ENCODE measurements at places on chromosomes 4 and X.

DNA sequence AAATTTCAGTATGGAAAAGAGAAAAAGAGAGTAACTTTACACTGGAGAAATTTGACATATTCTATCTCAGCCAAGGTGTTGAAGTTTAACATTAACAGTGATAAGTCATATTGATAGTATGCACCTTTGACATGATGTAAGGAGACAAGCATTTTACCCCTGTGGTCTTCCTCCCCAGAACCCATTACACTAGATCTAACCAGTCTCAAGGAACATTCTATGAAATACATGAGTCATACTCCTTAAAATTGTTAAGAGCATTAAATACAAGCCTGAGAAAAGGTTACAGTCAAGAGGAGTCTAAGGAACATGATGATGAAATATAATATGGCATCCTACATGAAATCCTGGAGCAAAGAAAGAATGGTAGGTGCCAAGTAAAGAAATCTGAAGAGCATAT is 1151.3 kb upstream of the IGFBP7 start:
- DNase-seq = no peak

DNA sequence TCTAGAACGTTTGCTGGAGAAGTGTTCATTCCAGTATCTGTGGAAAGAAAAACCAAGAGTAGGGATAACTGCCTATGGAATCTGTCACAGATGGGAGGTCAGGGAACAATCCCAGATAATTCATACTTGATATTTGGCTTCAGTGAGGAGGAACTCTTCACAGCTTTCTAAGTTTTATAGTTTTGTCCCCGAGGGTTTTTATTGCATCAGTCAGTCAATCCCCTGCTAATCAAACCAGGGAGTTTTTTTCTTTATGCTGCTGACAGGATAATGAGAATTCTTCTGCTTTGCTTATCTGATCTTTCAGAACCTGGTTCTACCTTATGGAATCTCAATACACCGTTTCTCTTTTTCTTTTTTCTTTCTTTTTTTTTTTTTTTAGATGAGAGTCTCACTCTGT is 633 bp upstream of the TRIML2 start:
- DNase-seq = no peak

GRCh38 chrX:95346856-95347255 is 1337.8 kb upstream of the DIAPH2 start:
- no peak for DNase-seq

DNA sequence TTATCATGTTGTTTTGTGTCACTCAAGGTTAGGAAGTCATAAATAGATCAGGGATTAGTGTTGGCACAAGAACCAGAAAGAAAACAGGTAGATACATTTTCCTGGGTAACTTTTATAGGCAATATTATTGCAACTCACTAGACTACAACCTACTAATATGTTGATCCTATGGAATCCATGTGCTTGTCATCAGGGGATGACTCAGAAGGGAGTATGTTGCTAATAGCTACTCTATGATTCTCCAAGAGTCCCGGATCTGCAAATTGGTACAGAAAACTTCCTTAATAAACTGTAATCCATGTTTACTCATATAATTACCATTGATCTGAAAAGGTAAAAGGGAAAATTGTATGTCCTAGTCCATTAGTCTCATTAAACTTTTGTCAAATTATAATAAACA is 11.7 kb upstream of the GNRHR start:
- DNase-seq = no peak

DNA sequence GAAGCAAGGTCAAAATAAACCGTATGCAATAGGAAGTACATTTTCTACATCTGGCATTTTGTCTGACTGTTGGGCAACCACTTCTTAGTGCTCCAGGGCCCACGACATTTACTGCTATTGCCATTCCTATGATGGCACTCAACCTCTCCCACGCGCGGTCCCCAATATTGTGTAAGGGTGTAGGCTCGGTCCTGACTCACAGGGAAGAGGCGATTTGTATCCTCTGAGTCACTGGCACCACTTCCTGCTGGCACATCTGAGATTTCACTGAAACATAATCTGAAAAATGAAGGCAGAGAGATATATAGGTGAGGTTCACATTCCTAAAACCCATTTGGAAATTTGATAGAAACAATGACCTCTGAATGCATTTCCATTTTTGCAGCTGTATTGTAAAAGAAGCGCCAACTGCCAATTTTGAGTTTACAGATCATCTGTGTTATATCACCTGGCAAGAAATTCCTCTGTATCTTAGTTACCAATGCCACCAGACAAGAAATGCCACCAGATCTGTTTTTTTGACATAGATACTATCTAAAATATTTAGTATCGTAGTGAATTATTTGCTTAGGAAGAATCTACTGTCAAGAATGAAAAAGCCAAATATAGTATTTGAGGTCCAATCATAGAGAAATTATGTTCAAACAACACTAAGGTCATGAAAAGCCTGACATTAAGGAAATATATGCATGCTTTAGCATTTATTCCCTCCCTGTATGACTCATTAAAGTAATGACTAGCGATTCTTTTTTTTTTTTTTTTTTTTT is 9.8 kb downstream of the EREG start:
- DNase-seq = peak; percentile 97

Data from EL (cell line).